Pancreas (tissue), 10 donors: ENCODE measurements at places on chromosomes 7 and 10. TPM values are rescaled to one million over a fixed set of nuclear protein-coding genes. Genes with fewer than 3 reads are reported as not detected.
A peak's percentile ranks its signal among the peaks of the same experiment; 100 is the strongest.

EPHB4 gene
- total RNA-seq: 32.9 TPM

OR2A12 gene
- not detected for total RNA-seq

DNA sequence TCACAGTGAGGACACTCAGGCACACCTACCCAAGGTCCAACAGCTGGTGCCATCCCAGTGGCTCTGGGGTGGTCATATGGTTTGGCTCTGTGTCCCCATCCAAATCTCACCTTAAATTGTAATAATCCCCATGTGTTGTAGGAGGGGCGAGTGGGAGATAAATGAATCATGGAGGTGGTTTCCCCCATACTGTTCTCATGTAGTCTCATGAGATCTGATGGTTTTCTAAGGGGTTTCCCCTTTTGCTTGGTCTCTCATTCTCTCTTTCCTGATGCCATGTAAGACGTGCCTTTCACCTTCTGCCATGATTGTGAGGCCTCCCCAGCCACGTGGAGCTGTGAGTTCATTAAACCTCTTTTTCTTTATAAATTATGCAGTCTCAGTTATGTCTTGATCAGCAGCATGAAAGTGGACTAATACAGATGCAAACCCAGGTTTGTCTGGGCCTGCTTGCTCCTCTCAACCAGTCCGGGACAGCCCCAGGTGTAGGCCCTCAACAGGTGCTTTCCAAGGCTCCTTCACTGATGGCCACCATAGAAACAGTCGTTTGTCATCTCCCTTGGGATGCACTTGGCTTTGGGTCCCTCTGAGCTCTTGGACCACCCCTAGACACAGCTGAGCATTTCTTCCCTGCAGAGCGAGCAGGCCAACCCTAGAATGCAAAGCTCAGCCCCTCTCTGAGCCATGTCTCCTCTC lies 101.3 kb upstream of the CTBP2 start:
- H3K27me3 ChIP-seq: no peaks in the 10 kb centered on the region
- H3K36me3 ChIP-seq: no peaks in the 10 kb centered on the region
- no peak overlapping the region for H3K4me3 ChIP-seq
- no peak for DNase-seq

DNA sequence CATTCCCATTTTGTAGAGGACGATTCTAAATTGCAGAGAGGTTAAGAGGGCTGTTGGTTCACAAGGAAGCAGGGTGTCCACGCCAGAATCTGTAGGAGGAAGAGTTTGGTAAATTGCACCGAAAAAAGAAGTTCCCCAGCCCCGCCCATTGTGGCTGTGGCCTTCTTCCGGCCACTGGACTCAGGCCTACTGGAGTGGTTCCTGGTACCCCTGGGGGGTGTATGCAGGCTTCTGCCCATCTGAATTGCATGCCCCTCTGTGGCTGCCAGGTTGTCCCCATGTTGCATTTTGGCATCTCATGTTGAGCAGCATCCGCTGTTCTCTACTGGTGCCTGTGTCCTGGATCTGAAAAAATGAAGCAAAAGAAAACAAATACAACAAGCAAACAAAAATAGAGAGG lies 234.2 kb downstream of the WDR11 start:
- no peaks in the 10 kb centered on the region for H3K36me3 ChIP-seq
- no peak for DNase-seq
- H3K4me3 ChIP-seq: no peak overlapping the region
- no peak overlapping the region for H3K27ac ChIP-seq
- no peaks in the 10 kb centered on the region for H3K4me1 ChIP-seq
- no peaks in the 10 kb centered on the region for H3K27me3 ChIP-seq

- H3K27me3 ChIP-seq: no peaks in the 10 kb centered on the region
- H3K4me3 ChIP-seq: peak overlapping the region; percentile 62
- no peaks in the 10 kb centered on the region for H3K36me3 ChIP-seq
- H3K4me1 ChIP-seq: peaks cover 3% of the 10 kb centered on the region
- H3K27ac ChIP-seq: peak overlapping the region; percentile 77
- DNase-seq: no peak
Measured at GRCh38 chr7:30505174-30505697, 607 bp upstream of the GGCT start.

DNA sequence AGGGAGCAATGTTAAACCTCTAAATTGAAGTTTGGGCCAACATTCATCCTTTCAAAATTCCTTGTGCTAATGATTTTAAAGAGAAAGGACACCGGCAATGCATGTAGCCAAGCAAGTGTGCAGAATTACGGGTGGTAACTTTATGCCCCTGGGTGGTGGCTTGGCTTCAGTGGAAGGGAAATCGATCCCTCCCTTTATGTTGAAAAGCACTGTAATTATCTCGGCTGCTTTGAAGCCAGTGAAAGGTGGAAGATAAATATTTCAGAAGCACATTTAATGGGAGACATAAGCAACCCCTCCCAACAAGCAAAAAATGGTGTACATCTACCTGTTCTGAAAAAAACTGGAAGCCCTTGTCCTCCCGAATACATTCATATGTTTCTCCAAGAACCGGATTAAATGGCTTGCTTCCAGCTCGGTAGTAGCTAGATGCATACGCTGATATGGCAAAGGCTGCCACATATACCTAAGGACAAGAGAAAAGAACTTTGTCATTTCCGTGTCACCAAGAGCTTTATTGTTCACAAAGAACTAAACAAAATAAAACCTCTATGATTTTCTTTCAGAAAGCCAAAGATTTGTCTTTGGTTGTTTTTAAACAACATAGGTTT lies 73.3 kb upstream of the GSDME start:
- H3K27me3 ChIP-seq: no peaks in the 10 kb centered on the region
- H3K4me3 ChIP-seq: no peak overlapping the region
- no peak overlapping the region for H3K27ac ChIP-seq
- H3K36me3 ChIP-seq: no peaks in the 10 kb centered on the region

DNA sequence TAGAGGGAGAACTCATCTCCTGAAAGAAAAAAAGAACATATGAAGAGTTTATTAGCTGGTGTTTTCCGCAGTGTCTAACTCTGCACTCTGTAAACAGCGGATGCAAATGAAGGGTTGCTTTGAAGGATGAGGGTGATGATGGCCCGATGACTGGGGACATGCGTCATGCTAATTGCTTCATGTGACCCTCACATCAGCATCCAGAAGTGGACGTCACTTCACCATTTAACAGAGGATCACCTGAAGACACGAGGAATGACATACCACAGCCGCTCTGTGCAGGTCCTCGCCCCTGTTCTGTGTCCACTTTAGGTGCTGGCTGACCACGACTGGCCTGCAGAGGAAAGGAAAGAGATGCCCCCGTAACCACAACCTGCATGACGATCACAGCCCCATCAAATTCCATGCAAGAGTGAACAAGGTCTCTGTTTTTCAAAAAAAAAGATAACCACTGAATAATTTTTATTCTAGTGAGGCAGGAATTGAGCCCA lies 82.9 kb downstream of the KLF6 start:
- no peaks in the 10 kb centered on the region for H3K36me3 ChIP-seq
- DNase-seq: no peak
- H3K4me1 ChIP-seq: no peaks in the 10 kb centered on the region
- no peak overlapping the region for H3K27ac ChIP-seq

- H3K4me1 ChIP-seq: no peaks in the 10 kb centered on the region
- no peak overlapping the region for H3K4me3 ChIP-seq
- no peak overlapping the region for H3K27ac ChIP-seq
- H3K36me3 ChIP-seq: no peaks in the 10 kb centered on the region
- DNase-seq: no peak
- H3K27me3 ChIP-seq: no peaks in the 10 kb centered on the region
Measured at GRCh38 chr10:71299071-71299785, 19.8 kb upstream of the SLC29A3 start.

- H3K4me1 ChIP-seq: no peaks in the 10 kb centered on the region
- no peaks in the 10 kb centered on the region for H3K36me3 ChIP-seq
- H3K4me3 ChIP-seq: no peak overlapping the region
- no peak overlapping the region for H3K27ac ChIP-seq
- no peaks in the 10 kb centered on the region for H3K27me3 ChIP-seq
Measured at GRCh38 chr7:36735172-36735571, 10.9 kb upstream of the AOAH start.
